ENCODE measurements at places on chromosomes 7 and 10. TPM values are rescaled to one million over a fixed set of nuclear protein-coding genes. Genes with fewer than 3 reads are reported as not detected.

GIMAP6 gene
- 21.6 TPM for total RNA-seq

AKR1C4 gene
- total RNA-seq: not detected

EEPD1 gene
- 1.3 TPM for total RNA-seq

MRPS24 gene
- total RNA-seq: 149 TPM

KCND2 gene
- total RNA-seq: not detected

HEPACAM2 gene
- total RNA-seq: not detected

TFEC gene
- not detected for total RNA-seq

LBX1 gene
- total RNA-seq: not detected

PLXDC2 gene
- not detected for total RNA-seq

CPN1 gene
- not detected for total RNA-seq

ARHGEF35 gene
- total RNA-seq: 6.3 TPM

TMEM184A gene
- 0.14 TPM for total RNA-seq

LEP gene
- not detected for total RNA-seq

LIPN gene
- not detected for total RNA-seq

RNF133 gene
- total RNA-seq: not detected

TMEM213 gene
- total RNA-seq: not detected

LLCFC1 gene
- total RNA-seq: not detected

TRRAP gene
- total RNA-seq: 54.0 TPM

GRM3 gene
- total RNA-seq: not detected

NT5C2 gene
- 46.4 TPM for total RNA-seq

STAG3 gene
- 24.7 TPM for total RNA-seq

ZNF488 gene
- 0.75 TPM for total RNA-seq

CALML5 gene
- total RNA-seq: not detected

CRYGN gene
- 0.11 TPM for total RNA-seq

ABCB1 gene
- total RNA-seq: 4.5 TPM

ITPRID1 gene
- not detected for total RNA-seq

DNAJC12 gene
- total RNA-seq: 6.6 TPM

MYL7 gene
- not detected for total RNA-seq

SPAG6 gene
- 0.11 TPM for total RNA-seq

FOXI2 gene
- not detected for total RNA-seq

FAM20C gene
- 0.59 TPM for total RNA-seq

DGKB gene
- total RNA-seq: not detected

GRIFIN gene
- total RNA-seq: not detected

OIT3 gene
- total RNA-seq: not detected

SLC26A5 gene
- not detected for total RNA-seq

WNT8B gene
- total RNA-seq: 0.43 TPM

OR2A12 gene
- not detected for total RNA-seq

BMPR1A gene
- 8.7 TPM for total RNA-seq

CUL2 gene
- 42.7 TPM for total RNA-seq

HOXA4 gene
- not detected for total RNA-seq

FEZF1 gene
- not detected for total RNA-seq

Measured in activated CD4-positive, alpha-beta T cell treated with anti-CD3 and anti-CD28 coated beads for 36 hours (primary cell).